ENCODE measurements at places on chromosomes 13 and 19. TPM values are rescaled to one million over a fixed set of nuclear protein-coding genes. Genes with fewer than 3 reads are reported as not detected.

GRCh38 chr13:48144413-48145035 is 49.6 kb upstream of the MED4 start:
- DNase-seq: no peak

DNA sequence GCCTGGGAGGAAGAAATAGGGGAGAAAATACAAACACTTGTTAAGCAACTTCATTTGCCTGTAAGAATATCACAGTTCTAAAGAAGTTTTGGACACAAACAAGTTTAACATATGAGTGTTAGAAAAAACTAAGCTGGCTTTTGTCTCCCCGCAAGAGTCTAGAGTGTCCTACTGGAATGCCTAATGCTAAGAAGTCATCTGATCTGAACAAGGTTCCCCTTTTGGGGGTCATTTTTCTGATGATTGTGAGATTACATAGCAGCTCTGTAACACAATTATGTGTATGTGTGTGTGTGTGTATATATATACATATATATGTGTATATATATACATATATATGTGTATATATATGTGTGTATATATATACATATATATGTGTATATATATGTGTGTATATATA is 12.7 kb downstream of the DNMT1 start:
- no peak for DNase-seq

- DNase-seq: no peak
These were observed 80.2 kb upstream of the SERP2 start for GRCh38 chr13:44293374-44293773.

DNA sequence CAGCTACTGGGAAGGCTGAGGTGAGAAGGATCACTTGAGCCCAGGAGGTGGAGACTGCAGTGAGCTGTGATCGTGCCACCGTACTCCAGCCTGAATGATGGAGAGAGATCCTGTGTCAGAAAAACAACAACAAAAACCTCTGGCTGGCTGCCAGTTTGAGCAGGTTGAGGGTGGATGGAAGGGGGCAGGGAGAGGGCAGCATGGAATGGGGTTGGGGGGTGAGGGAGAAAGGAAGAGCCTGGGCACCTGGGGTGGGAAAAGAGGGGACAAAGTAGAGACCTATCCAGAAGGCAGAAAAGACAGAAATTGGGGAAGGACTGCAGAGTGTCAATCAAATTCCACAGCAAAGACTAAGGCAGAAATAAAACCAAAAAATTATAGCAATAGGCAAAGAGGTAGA is 4.7 kb downstream of the SLC1A5 start:
- DNase-seq: no peak

DNA sequence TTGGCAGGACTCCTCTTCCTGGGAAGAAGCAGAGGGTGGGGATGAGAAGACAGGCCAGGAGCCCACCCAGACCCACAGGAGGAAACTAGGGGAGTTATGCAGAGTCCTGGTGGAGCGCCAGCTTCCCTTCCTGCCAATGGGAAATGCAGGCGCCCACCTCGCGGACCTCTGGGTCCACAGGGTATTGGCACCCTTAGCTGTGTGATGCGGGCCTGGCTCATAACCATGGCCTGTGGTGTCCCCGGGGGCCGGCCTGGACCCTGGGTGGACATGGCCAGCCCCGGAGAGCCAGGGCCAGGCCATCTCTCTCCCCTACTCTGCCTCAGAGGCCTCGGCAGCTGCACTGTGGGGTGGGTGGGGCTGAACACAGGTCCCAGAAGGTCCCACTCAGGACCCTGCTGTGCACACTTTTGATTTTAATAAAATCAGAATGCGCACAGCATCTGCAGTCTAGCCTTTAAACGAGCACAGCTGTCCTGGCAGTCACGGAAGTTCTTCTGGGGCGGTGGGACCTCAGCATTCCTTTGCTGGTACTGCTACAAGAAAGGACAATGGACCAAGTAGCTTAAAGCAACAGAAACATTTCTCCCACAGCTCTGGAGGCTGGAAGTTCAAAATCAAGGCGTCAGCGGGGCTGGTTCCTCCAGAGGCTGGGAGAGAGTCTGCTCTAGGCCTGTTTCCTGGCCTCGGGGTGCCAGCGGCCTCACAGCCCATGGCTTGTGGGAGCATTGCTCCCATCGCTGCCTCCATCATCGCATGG is 1.8 kb downstream of the F10 start:
- no peak for DNase-seq

DNA sequence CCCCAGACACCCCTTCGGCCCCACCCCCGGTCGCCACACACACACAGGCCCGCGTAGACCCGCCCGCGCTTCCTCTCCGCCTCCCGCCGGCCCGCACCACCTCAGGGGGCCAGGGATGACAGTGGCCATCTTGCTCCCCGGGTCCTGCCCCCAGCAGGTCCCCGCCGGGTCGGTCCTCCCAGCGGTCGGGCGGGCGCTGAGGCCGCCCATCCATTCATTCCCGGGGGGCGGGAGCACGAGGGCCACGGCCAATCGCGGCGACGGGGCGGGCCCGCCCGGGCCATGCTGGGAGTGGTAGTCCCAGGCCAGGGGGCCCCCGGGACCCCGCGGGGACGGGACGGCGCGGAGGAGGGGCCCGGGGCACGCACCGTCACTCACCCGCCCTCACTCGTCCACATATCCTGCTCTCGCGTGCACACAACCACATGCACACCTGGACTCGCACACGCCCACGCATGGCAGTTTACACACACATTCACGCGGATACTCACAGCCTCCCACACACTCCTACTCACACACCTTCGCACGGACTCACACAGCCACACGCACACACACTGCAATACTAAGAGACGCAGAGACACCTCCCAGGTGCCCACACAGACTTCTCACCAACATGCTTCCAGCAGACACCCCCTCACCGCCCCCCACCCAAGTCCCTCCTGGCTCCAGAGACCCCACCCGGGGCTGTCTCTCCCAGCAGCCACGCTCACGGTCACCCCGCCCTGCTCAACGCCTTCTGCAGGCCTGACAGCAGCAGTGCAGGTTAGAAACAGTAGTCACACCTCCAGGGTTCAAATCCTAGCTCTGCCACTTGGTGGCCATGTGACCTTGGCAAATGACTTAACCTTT is at the start of gene DPF1:
Gene DPF1, minus strand, starts transcription at position 209 of the 849 bp plus-strand sequence. Its CDS starts 80 bp downstream, at position 129.
- DNase-seq: peak; percentile 90

- DNase-seq: no peak
These were observed 93.2 kb downstream of the IRS2 start for GRCh38 chr13:109693213-109693612.

GRCh38 chr13:96948127-96948526 is 46.1 kb downstream of the OXGR1 start:
- no peak for DNase-seq

DNA sequence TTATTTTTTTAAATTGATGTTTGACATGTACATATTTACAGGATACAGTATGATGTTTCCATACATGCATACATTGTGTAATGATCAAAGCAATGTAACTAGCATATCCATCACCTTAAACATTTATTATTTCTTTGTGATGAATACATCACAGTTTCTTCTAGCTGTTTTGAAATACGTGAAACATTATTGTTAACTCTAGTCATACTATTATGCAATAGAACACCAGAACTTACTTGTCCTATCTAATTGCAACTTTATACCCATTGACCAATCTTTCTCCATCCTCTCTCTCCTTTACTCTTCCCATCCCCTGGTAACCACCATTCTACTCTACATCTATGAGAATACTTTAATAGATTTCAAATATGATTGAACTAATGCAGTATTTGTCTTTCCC is 1942.7 kb downstream of the PCDH9 start:
- no peak for DNase-seq

GRCh38 chr13:97849305-97849704 is 104.2 kb upstream of the IPO5 start:
- DNase-seq: peak; percentile 41

DNA sequence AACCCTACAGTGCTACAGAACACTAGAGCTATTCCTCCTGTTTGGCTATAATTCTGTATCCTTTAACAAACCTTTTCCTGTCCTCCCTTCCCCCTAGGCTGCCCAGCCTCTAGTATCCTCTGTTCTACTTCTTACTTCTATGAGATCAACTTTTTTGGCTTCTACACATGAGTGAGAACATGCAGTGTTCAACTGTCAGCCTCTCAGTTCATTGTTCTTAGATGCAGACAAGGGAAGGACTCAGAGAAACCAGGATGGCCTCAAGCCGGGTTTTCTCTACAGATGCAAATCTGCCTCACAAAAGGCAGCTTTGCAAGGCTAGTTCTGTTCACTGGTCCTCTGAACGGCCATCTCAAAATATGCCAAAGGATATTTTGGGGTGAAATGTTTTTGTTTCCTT is 18.4 kb downstream of the AMER2 start:
- DNase-seq: peak; percentile 6

GRCh38 chr19:54955376-54955775 is 8.0 kb upstream of the NLRP7 start:
- DNase-seq: no peak

DNA sequence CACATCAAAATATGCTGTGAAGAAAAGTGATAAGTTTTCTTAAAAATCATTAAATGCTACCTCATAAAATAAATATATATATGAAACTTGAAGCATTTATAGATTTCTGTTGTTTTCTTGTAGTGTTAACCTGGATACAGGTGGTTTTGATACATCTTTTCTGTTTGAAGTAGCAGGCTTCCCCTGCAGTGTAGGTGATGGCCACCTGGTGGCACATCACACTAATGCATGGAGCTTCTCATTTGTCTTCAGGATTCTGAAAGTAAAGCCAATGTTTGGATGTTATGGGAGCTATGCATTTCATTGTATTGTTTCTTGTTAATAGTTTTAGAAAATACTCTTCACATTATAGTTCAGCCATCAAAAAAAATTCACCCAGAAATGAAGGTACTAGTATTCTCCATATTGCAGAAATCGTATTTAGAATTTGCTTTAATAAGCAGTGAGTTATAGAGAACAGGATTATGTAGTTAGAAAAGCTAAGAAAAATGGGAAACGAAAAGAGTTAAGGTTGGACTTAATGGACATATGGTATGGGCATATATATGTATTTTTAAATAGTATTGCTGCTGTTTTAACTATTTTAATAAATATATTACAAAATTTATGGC is 18.7 kb downstream of the GPR180 start:
- DNase-seq: no peak

GRCh38 chr19:18418029-18418482 is 1.1 kb upstream of the SSBP4 start:
- no peak for DNase-seq

DNA sequence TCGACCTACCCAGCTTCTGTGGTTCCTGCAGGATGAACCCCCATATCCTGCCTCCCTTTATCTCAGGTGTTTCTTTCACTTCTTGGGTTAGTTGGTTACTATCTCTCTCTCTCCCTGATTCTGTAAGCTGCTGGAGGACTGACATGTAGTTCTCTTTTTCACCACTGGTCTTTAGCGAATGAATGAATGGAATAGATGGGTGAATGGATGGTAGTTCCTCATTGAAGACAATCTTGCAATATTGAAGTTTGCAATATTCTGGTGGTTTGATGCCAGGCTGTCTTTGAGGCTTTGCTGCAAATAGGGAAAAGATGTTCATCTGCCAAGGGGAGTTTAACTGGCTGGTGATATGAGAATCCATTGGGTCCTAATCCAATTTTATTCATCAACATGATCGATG is 120.2 kb downstream of the UBL3 start:
- no peak for DNase-seq

GRCh38 chr13:38821770-38822551 is 135.1 kb downstream of the FREM2 start:
- no peak for DNase-seq

- DNase-seq: no peak
These were observed 23.6 kb downstream of the RANBP3 start for GRCh38 chr19:5954293-5954692.

- no peak for DNase-seq
These were observed 3.0 kb downstream of the DHX34 start for GRCh38 chr19:47352095-47352494.

GRCh38 chr13:50950849-50951248 is 41.3 kb downstream of the RNASEH2B start:
- DNase-seq: peak; percentile 17

DNA sequence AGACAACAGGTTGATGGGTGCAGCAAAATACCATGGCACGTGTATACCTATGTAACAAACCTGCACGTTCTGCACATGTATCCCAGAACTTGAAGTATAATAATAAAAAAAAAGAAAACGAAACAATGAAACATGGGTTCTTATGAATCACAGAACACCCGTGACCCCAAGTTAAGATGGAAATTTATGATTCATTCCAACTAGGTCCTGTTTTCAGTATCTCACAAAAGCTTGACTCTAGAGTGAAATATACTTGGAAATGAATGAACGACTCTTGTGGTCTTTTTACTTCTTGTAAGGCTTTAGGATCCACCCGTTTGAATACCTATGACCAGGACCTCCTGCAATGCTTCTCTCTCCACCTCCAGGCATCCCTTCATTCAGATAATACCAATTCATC is 3.5 kb upstream of the LILRB4 start:
- DNase-seq: no peak

- DNase-seq: no peak
These were observed 183.0 kb downstream of the KCTD12 start for GRCh38 chr13:76703216-76703615.

DNA sequence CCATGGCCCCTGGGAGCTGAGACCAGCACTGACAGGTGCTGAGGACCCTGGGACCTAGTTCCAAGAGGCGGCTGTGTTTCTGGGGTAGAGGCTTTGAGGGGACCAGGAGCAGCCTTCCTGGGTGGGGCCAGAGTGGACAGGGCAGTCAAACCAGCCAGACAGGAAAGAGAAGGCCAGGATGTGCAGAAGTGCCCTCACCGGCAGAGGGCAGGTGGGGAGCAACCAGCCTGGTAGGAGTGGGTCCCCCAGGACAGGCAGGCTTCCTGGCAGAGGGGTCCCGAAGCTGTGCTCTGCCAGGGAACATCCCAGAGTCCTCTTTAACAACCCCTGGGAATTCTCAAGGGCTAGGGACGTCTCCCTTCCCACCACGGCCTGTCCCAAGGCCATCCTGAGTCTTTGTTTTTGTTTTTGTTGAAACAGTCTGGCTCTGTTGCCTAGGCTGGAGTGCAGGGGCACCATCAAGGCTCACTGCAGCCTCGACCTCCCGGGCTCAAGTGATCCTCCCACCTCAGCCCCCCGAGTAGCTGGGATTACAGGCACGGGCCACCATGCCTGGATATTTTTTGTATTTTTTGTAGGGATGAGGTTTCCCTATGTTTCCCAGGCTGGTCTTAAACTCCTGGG is 3.0 kb upstream of the HIPK4 start:
- DNase-seq: peak; percentile 75

DNA sequence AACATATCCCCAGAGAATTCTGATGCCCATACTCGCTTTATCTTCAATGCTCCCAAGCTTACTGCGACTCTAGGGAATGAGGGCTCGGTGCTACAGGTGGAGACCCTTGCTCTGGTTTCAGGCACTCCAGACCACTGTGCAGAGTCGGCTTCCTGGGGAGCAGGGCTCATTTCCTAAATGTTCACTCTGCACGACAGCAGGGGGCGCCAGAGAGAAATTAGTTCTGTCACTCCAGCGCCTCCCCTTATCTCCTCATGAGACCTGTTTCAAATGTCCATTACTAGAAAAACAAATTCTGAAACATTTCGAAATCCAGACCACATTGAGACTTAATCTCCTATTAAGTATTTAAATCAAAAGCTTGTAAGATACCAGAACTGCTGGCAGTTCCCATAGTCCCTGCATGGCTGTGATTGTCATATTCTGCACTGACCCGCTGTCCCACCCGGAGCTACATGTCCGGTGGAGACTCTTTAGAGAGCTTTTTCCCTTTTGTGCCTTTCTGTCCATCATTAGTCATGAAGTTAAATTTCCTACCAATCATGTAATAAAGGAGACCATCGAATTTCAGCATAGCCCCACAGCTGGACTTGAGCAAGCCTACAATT is 22.4 kb downstream of the EPSTI1 start:
- peak; percentile 89 for DNase-seq

Gene HRC
- polyA plus RNA-seq: 0.83 TPM

Gene LNX2
- 4.2 TPM for polyA plus RNA-seq

Gene FAM216B
- 0.03 TPM for polyA plus RNA-seq

Gene GSX1
- not detected for polyA plus RNA-seq

Gene NCR1
- polyA plus RNA-seq: not detected

Gene CEACAM8
- polyA plus RNA-seq: 0.05 TPM

Gene IFI30
- 53.2 TPM for polyA plus RNA-seq

Gene CYP2A6
- not detected for polyA plus RNA-seq
